ENCODE measurements at places on chromosomes 6 and 20. TPM values are rescaled to one million over a fixed set of nuclear protein-coding genes. Genes with fewer than 3 reads are reported as not detected.
A peak's percentile ranks its signal among the peaks of the same experiment; 100 is the strongest.

PHACTR3 gene
- total RNA-seq: not detected

FGD2 gene
- 63.6 TPM for total RNA-seq

CFAP206 gene
- total RNA-seq: not detected

SCGN gene
- total RNA-seq: not detected

KIF6 gene
- total RNA-seq: 0.35 TPM

PTPRT gene
- total RNA-seq: 0.03 TPM

B3GAT2 gene
- 0.03 TPM for total RNA-seq

DYNLT2 gene
- 2.9 TPM for total RNA-seq

SEMG1 gene
- not detected for total RNA-seq

BEND6 gene
- 1.5 TPM for total RNA-seq

PPIL6 gene
- 0.37 TPM for total RNA-seq

RIMS1 gene
- total RNA-seq: 0.58 TPM

DNA sequence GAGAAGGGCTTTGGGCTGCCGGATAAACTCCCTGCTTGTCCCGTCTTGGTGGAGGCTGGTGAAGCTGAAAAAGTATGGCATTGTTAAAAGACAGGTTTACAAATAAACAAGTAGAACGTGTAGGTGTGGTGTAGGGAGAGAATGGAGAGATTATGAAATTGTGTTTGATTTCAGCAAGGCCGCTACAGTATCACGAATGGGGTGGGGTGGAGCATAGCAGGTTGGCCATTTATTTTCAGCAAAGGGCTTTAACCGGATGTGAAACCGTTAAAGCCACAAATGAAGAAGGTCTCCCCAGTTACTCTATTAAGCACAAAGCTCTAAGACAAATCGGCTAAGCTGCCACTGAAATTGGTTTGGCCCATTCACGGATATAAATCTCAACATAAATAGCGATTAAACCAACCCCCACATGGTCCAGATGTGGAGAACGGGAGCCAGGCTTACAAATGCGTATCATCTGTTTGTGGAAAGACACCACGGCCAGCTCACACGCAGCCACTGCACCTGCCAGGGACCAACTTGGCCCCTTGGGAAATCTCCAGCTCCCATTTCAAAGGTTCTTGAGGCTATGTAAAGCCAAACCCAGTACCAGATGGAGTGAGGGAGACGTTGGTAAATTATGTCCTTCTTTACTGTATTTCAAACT lies 94.0 kb downstream of the ZMYND8 start:
- DNase-seq: peak; percentile 84

DNA sequence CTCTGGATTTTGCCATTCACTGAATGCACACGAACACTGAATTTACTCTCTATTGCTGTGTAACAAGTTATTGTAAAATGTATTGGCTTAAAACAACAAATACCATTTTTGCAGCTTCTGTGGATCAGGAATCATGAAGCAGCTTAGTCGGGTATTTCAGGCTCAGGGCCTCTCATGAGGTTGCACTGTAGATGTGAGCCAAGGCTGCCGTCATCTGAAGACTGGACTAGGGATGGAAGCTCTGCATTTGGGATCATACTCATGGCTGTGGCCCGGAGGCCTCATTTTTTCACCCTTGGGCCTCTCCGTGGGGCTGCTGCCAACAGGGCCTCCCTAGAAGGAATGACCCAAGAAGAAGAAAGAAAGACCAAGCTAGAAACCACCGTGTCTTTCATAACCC lies 492.4 kb upstream of the CDH4 start:
- no peak for DNase-seq

GRCh38 chr6:126170978-126171382 lies 168.9 kb upstream of the CENPW start:
- peak; percentile 20 for DNase-seq

GRCh38 chr6:109143191-109143590 lies 47.9 kb downstream of the CEP57L1 start:
- DNase-seq: no peak

- no peak for DNase-seq
These were observed 52.2 kb downstream of the TOP1 start for GRCh38 chr20:41080866-41081265.

DNA sequence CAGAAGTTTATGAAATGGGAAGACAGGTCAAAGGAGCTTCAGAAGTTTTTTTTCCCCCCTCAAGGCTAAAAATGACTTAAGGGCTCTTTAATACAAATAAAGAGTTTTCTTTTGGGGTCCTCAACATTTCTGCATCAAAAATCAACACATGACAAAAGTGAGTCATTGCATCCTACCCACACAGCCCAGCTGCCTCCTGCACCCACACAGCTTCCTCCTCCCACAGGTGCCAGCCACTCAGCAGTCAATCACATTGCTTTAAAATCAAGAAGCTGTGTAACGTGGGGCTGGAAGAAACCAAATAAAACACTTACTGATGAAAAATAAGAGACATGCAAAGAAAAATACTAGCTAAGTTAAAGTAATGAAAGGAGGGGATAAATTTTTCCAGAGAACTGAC lies 68.5 kb downstream of the MAP3K5 start:
- DNase-seq: peak; percentile 53

- DNase-seq: no peak
These were observed 13.7 kb upstream of the ZNF831 start for GRCh38 chr20:59149678-59150504.

- DNase-seq: no peak
These were observed 304.9 kb upstream of the JAG1 start for GRCh38 chr20:10978713-10979112.

GRCh38 chr20:4613718-4614620 lies 107.7 kb upstream of the PRND start:
- DNase-seq: peak; percentile 38

GRCh38 chr6:17120019-17120418 lies 18.2 kb downstream of the STMND1 start:
- DNase-seq: no peak

GRCh38 chr6:169657284-169657610 lies 44.6 kb downstream of the WDR27 start:
- DNase-seq: no peak

GRCh38 chr6:154239392-154239791 lies 117.2 kb downstream of the IPCEF1 start:
- DNase-seq: no peak

DNA sequence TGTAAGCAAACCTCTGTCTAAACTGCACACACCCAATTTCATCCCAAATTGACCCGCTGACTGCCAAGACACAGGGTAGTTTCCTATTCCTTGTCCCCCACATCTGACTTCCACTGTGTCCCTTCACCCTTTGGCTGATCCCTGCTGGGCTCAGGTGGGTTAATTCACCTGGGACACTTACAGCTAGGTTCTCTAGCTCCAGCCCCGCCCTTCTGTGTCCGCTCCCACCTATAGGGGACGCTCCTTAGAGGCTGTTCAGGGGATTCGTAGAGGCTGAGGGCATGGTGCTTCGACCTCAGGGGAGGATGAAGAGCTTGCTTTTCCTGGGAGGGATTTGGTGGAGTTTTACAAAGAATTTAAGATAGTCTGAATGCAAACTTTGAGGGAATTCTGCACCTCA lies 4.0 kb upstream of the CD93 start:
- no peak for DNase-seq

DNA sequence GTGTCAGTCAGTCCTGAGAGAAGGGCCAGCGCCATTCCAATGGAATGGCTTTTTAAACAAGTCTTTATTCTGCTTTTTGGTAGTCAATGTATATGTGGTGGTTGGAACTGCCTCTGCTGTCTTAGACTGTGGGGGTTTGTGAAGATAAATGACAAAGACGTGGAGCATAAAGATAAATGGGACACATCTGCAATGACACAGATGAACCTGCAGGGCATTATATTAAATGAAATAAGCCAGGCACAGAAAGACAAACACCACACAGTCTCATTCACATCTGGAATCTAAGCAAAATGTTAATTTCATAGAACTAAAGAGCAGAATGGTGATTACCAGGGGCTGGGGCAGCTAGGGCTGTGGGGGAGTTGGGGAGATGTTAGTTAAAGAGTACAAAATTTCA lies 912.8 kb upstream of the MAN1A1 start:
- DNase-seq: no peak

- DNase-seq: no peak
These were observed 148.3 kb upstream of the RIN2 start for GRCh38 chr20:19609642-19610223.

Data from GM12878 (cell line).